ENCODE measurements at places on chromosomes 11 and 22.

GRCh38 chr11:102272047-102272824, 45.0 kb upstream of the BIRC3 start:
- DNase-seq = no peak

GRCh38 chr22:41001722-41002122, 50.5 kb downstream of the RBX1 start:
- no peak for DNase-seq

DNA sequence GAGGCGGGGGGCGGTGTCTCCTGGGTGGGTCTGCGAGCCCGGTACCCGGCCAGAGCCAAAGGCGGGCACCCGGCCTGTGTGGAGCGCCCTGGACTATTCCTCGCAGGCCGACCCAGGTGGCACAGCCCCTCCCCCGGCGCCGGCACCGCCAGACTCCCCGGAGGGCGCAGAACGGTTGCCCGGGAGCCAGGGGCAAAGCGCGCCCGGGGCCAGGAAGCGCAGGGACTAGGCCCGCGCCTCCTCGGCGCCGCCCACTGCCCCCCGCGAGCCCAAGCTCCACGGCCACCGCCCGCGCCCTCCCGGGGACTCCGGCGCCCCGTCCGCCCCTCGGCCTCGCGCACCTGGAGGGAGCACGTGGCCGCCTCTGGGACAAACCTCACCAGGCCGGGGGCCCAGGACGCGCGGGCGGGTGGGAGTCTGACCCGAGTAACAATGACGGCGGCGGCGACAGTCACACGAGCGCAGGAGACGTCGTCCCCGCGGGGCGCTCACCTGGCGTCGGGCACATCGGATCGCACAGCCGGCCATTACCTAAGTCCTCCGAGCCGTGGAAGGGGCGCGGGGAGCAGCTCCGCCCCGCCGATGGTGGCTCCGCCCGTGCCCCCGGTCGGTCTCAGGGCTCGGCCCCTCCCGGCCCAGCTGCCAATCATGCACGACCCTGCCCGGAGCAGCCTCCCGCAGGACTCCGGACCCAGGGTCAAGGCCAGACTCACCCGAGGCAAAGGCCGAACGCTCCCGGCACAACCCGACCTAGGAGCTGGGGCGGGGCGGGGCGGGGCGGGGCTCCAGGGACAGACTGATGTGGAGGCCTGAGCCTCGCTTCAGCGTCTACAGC, 7.4 kb downstream of the PLXNB2 start:
- DNase-seq = no peak

GRCh38 chr11:93089474-93090102, 108.2 kb downstream of the SLC36A4 start:
- no peak for DNase-seq

DNA sequence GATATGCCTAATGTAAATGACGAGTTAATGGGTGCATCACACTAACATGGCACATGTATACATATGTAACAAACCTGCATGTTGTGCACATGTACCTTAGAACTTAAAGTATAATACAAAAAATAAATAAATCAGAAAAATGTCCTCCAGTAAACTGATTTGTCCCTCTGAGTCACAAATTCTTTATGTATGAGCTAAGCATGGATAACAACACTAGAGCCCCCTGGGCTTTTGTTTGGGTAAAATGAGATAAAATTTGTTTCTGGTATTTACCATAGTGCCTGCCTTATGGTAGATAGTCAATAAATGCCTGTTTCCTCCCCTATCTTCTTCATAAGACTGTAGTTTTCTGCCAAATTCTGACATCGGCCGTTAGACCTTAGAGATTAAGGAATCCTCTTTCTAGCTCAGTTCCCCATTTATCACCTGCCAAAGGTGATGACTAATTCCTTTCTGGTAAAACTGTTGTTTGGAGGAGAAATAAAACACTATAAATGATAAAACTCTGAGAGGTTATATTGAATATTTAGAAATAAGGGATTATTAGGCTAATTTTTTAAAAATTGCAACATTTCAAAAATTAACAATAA, 43.6 kb upstream of the LUZP2 start:
- no peak for DNase-seq

DNA sequence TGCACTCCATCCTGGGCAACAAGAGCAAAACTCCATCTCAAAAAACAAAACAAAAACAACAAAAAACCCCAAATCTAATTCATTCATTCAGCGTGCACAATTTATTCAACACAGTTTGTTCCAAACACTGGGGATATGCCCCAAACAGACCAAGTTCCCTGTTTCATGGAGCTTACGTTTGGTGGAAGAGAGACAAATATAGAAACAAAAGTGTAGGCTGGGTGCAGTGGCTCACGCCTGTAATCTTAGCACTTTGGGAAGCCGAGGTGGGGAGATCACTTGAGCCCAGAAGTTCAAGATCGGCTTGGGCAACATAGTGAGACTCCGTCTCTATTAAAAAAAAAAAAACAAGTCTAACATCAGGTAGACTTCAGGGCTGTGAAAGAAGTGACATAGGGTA, 52.4 kb downstream of the PTPRJ start:
- DNase-seq = no peak

DNA sequence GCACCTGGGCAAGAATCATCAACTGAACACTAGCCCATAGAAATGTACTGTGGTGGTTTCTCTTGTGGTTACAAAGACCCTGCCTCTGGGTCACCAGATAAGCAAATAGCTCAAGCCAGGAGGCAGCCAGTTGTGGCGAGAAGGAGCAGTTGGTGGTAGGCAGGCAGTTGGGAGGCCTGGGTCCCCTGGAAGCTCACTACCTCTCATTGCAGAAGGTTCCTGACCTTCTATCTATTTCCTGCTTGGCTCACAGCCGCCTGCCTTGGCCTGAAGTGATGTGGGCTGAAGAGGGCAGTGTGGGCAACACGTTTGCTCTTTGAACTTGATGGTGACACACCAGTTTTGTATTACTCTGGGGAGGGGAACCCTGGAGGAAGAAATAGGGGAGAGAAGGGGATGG, 34.7 kb downstream of the NECTIN1 start:
- no peak for DNase-seq

DNA sequence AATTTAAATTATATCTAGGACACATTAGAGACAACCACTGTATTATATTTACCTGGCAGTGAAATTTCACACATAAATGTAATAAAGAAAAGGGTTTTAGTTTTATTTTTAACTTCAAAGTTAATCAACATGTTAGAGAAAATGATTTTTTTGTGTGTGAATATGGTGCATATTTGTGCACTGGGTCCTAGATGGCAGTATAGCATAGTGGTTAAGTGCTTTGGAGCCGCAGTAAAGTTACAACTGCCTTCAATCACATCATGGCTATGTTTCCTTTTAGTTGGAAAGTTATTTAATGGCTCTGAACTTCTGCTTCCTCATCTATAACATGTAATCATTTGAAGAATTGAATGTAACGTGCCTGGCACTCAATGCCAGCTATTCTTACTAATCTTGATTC, 108.9 kb upstream of the DDI1 start:
- no peak for DNase-seq

- no peak for DNase-seq
These were observed 577.2 kb downstream of the LRRC4C start for GRCh38 chr11:40882301-40882700.

DNA sequence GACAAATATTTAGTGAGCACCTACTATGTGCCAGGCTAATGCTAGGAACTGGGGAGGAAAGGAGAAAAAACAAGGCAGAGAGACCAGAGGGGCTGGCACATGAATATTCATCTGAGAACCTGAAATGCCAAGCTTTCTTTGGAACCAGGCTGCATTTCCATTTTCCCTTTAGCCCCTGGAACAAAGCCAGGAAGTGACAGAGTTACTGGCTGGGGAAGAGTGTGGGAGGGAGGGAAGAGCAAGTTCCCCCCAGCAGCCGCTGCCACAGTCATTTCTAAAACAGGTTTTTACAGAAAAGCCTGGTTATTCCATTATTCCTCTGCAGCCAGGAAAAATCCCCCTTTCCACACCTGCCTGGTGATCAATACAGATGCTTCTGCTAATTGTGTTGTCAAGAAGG, 97.0 kb downstream of the SPON1 start:
- DNase-seq = no peak

- no peak for DNase-seq
These were observed 5.6 kb upstream of the TMA7B start for GRCh38 chr22:39954584-39955055.

- DNase-seq = peak; percentile 61
These were observed 4.2 kb upstream of the STIP1 start for GRCh38 chr11:64181506-64182411.

DNA sequence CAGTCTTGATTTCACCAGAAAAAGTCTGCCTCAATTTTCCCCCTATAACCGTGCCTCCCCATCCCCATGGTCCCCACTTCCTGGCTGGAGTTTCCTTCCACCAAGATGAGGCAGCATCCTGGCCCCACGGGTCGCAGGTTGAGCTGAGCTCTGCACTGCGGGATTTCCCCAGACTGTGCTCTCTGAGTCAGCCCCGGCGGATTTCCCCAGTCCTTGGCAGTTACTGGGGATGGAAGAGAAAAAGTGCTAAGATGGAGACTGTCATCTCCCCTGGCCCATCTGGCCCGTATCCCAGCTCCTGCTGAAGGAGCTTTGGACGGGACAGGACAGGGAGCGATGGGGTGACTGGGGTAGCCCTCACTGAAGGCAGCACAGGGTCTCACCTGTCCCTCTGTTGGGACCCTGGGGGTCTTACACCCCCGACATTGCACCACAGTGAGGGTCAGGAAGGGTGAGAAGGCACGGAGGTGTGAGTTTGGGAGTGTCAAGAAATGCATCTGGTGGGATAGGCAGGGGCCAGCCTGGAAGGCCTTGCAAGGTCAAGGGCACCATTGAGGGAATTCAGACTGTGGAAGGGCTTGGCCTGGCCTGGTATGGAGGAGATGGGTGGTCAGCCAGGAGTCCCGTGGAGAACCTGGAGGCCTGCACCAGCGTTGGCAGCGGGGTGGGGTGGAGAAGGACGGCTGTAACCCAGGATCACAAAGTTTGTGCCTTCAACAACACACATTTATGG, 36.5 kb downstream of the NADSYN1 start:
- DNase-seq = no peak

GRCh38 chr22:35645646-35646045, 2.6 kb upstream of the APOL6 start:
- no peak for DNase-seq

DNA sequence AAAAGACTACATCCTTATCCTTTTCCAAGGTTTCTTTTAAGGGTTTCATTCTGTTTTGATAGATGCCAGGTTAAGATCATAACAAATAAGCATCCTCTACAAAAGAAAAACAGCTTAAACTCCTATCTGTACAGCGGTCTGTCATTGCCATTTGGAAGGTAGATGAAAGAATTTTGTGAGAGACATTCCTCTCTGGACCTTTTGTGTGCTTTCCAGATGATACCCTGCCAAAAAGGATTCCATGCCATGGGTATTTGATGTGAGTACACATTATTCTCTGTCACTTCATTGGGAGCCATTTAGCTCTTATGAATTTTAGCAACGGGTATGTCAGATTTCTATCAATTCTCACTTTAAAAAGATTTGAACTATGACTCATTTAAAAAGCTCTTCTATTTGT, 153.7 kb downstream of the GRIA4 start:
- DNase-seq = no peak

- no peak for DNase-seq
These were observed 87.7 kb downstream of the TRIM44 start for GRCh38 chr11:35750315-35750714.

GRCh38 chr11:44257338-44258189, 52.4 kb downstream of the ALX4 start:
- no peak for DNase-seq

GRCh38 chr11:108135845-108136544, 14.6 kb downstream of the ACAT1 start:
- DNase-seq = no peak

- no peak for DNase-seq
These were observed 35.2 kb upstream of the CCDC89 start for GRCh38 chr11:85721191-85721590.

- DNase-seq = no peak
These were observed 243.7 kb upstream of the TBCEL start for GRCh38 chr11:120780239-120780638.

- DNase-seq = no peak
These were observed 10.4 kb upstream of the SAMM50 start for GRCh38 chr22:43944670-43945430.

- no peak for DNase-seq
These were observed 549.3 kb upstream of the CCDC90B start for GRCh38 chr11:83835423-83835822.

- DNase-seq = no peak
These were observed 92.3 kb downstream of the CD44 start for GRCh38 chr11:35231076-35231860.

GRCh38 chr22:29454276-29454675, 15.9 kb downstream of the RFPL1 start:
- DNase-seq = no peak

DNA sequence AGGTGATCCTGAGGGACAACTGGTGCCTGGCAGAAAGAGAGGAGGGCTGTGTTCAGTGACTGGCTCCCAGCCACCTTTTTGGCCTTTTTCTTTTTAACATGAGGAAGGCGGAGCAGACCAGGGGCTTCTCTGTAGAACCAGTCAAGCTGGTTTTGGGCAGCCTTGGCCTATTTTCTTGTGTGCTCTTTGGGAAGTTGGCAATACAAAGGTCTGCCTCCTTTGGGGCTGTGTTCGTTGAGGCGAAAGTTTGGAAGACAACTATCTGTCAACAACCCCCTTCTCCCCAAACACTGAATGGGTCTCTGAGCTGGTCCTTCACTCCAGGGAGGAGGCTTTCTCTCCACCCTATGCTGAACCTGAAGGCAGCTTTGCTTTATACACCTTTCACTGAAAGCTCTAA, 8.5 kb downstream of the MARK2 start:
- DNase-seq = no peak

DNA sequence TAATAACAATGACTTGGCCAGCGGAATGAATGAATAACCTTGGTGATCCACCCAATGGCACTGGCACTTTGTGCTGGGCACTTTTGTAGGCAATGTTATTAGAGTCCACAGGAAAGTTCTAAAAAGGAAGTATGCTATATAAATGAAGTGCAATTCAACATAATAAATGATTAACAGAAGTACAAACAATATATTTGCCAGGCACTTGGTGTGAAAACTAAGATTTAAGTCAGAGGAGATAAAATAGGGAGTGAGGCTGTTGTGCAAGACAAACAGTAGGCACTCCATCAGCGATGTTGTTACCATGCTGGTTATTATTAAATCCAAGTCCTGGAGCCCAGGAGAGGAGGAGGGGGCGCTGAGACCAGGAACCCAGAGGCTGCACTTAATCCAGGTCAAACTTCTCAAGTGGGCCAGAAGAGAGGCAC, 173.8 kb downstream of the LARGE1 start:
- DNase-seq = no peak

GRCh38 chr22:39623603-39624500, 53.3 kb downstream of the CACNA1I start:
- no peak for DNase-seq

DNA sequence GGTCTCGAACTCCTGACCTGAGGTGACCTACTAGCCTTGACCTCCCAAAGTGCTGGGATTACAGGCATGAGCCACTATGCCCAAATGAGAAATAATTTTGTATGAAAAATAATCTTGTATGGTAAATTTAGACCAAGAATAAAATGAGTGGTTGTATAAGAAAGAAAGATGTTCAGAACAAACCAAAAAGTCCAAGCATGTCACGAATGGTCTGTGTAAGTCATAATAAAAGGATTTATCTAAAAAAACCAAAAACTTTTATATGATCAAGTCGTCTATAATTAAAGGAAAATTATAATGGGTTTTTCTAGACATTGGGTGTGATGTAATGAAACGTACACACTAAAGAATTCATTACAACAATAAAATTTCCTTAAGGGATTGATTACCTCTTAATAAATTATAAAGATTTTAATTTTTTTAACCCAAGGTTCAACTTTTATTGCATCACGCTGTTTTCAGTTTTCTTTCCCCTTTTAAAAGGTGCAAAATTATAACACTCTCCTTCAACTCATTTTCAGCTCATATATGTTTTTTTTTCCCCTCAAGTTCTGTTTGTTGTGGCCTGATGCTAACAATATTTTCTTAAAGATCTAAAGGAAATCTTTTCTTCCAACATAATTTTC, 8.9 kb upstream of the AQP11 start:
- no peak for DNase-seq
